ENCODE measurements at places on chromosomes 13 and 19.

DNA sequence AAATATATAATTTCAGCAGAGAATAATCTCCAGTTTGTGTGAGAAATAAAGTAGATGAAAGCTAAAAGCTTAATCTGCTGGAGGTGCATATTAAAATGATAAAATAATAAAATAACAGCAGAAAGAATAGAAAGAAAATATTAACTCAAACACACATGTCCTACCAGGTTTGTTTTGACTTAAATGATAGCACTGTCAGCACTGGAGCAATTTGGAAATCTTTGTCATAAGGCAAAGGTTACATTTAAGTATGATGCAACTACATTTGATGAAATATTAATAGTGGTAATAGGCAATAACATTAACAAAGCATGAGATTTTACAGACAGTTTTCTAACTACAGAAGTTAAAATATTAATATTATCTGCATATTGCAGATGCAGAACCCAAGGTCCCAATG, 2380.1 kb downstream of the PCDH9 start:
- DNase-seq = no peak

GRCh38 chr13:45436332-45436731, 18.2 kb upstream of the SLC25A30 start:
- DNase-seq = no peak

DNA sequence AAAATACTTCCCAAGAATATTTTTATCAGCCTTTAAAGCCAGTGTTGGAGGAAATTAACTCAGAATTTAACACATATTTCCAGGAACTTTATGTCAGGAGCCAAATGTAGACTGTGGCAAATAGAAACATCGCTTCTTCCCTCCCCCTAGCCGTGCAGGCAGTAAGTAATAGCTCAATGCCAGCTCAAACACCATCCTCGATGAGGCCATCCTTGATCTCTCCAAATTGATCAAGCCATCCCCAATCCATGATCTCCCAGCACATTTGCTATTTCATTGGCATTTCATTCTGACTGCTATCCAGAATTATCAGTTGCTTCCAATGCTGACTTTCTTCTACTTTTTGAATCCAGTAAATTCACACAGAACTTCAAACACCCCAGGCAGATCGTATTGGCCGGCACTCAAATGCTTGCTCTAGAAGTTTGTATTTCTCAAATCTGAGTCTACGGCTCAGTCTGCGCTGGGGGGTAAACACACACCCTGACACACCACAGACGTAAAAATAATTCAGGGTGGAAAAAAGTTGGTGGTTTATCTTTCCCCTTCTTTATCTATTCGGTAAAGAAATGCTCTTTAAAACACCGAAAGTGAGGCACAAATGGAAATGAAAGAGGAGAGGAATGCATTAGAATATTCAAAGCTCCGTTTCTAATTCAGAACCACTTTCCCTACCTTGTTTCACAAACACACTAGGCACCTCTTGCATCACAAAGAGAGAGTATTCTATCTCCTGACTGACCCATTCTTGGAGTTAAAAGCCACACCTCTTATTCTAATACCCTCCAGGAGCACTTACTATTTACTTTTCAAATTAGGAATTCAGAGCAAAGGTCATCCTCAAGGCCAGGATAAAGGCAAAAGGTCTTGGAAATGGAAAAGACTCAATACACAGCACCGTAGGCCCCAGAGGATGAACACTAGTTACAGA, 991 bp downstream of the OBI1 start:
- no peak for DNase-seq

DNA sequence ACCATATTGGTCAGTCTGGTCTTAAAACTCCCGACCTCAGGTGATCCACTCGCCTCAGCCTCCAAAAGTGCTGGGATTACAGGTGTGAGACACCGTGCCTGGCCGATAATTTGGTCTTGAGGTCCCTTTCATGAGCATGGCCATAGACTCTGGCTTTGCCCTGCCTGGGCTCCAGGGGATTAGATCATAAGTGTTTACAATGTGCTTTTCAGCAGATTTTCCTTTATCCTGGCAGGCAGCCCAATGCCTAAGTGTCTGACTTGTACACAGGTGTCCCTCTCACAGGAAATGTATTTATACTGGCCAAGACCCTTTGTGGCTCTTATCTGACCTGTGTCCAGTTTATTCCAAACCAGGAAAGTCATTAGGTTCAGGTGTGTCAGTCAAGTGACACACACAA, 15.9 kb downstream of the BCAM start:
- no peak for DNase-seq

- DNase-seq = no peak
These were observed 45.6 kb upstream of the C13orf42 start for GRCh38 chr13:51156648-51157047.

- DNase-seq = no peak
These were observed 22.0 kb downstream of the SAE1 start for GRCh38 chr19:47152632-47153031.

DNA sequence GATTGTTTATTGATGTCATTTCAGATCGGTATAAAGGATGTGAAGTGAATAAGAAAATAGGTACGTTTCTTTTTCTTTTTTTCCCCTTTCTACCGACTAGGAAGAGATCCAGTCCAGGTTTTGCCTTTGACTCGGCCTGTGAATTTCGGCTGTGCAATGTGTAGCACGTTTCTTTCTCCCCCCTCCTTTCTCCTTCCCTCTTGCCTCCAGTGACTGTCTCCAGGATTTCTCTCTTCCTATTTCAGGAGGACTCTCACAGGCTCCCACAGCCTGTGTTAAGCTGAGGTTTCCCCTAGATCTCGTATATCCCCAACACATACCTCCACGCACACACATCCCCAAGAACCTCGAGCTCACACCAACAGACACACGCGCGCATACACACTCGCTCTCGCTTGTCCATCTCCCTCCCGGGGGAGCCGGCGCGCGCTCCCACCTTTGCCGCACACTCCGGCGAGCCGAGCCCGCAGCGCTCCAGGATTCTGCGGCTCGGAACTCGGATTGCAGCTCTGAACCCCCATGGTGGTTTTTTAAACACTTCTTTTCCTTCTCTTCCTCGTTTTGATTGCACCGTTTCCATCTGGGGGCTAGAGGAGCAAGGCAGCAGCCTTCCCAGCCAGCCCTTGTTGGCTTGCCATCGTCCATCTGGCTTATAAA, at the start of gene GPC6:
TSS of gene GPC6 (plus strand) at position 185 of the 657 bp plus-strand sequence.
- no peak for DNase-seq

- DNase-seq = no peak
These were observed 837 bp upstream of the CD209 start for GRCh38 chr19:7748171-7748570.

DNA sequence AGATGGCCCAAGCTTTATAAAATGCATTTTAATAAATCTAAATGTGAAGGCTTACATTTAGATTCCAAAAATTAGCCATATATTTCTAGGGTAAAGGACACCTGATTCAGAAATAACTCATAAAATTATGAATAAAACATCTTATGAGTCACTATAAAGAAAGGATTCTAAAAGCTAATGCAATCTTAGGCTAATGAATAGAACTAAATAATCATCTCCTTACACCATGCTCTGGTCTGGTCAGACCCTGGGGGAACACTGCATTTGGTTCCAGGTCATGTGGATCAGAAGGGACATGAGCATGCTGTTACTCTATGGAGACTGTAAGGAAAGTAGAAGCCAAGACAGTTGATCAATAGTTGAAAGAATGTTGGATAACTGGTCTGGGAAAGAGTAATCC, 370.4 kb downstream of the NDFIP2 start:
- no peak for DNase-seq

DNA sequence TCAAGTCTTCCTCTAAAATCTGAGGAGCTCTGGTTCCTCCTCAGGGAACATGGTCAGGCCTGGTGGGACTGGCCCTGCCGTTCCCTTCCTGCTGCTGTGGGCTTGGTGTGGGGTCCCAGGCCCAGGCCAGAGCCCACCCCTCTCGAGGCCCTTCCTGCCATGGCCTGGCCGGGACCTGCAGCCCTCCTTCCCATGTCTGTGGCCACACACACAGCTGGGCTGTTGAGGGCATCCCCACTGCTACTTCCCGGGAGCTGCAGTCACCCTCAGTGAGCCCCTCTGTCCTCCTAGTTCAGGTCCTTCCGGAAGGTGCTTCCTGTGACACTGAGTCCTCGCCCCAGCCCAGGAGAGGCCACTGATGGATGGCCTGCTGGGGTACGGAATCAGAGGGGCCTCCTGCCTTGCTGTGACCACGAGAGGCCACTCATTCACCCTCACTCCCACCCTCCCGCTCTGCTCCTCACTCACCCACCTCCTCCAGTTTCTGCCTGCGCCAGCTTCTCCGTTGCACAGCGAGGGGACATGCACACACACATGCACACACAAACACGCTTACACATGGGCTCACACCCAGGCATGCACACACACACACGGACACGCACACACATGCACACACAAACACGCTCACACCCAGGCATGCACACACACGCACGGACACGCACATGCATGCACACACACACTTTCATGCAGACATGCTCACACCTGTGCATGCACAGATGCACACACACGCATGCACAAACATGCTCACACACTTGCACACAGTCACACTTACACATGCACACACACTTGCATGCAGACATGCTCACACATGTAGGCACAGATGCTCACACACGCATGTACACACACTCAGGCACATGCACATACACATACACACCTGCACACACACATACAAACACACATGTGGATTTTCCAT, 7.3 kb upstream of the MCF2L start:
- DNase-seq = no peak

- DNase-seq = no peak
These were observed 110.7 kb downstream of the SLC7A1 start for GRCh38 chr13:29484796-29485195.

DNA sequence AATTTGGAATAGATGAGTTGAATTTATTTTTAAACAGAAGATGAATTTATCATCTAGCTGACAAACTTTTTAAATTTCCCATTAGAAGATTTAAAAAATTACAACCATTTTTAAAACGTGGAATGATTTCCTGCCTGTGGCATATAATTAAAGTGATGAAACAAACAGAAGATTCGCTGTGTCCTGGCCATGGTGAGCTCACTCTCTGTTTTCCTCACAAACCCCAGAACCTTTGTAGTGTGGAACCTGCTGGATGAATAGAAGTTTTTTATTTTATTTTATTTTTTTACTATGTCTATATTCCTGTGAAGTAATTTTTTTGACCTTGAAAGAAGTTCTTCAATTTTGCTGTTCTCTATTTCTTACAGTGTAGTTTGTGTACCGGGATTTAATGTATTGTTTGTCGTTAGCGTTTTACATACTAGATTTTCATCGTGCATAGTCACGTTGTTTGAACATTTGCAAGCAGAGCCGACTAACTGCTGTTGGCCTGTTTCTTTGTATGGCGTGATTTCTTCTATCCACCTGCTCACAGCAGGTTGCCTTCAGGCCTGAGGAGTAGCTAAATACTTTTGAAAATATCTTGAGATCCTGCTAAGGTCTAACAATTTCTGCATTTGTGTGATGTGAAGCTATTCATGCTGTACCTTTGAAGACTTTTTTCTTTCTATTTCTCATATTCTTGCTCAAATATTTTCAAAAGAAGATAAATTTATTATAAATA, 149.2 kb downstream of the GGACT start:
- no peak for DNase-seq

DNA sequence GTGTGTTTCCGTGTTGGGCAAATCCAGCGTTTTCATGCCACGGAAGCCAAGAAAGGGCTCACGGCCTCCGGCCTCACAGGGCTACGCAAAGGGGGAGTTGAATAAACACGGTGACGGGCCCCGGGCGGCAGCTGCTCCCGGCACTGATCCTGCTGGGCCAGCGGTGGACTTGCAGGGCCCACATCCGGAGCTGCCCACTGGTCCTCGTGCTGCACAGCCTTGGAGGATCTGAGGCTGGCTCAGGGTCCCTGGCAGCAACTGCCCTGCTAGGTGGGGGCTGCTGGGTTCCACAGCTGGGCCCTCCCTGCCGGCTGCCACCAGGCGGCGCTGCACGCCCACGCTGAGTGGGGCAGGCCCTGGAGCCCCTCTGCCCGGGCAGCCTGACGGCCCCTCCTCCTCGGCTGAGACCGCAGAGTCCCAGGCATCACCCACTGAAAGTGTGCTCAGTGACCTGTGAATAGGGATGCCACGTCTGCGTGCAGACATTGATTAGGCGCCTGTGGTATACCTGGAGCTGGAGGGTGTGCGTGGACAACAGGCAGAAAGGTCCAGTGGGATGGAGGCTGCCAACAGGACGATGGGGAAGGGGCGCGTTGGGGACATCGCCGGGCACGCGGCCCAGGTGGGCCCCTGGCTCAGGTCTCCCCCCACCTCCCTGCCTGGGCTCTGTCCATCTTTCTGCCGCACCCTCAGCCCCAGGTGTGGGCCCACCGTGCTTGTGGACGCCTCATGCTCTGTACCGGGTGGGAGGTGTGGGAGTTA, 5.3 kb upstream of the HCN2 start:
- no peak for DNase-seq

GRCh38 chr13:32984857-32985626, 31.2 kb upstream of the KL start:
- DNase-seq = no peak

GRCh38 chr19:33275933-33276619, 26.3 kb downstream of the CEBPA start:
- no peak for DNase-seq

GRCh38 chr19:46564701-46565100, 36.4 kb upstream of the CALM3 start:
- DNase-seq = no peak

GRCh38 chr13:113863524-113864272, at the start of gene GAS6:
Gene GAS6, minus strand, starts transcription at chr13:113864076. Its CDS starts 156 bp downstream, at chr13:113863920.
- no peak for DNase-seq

DNA sequence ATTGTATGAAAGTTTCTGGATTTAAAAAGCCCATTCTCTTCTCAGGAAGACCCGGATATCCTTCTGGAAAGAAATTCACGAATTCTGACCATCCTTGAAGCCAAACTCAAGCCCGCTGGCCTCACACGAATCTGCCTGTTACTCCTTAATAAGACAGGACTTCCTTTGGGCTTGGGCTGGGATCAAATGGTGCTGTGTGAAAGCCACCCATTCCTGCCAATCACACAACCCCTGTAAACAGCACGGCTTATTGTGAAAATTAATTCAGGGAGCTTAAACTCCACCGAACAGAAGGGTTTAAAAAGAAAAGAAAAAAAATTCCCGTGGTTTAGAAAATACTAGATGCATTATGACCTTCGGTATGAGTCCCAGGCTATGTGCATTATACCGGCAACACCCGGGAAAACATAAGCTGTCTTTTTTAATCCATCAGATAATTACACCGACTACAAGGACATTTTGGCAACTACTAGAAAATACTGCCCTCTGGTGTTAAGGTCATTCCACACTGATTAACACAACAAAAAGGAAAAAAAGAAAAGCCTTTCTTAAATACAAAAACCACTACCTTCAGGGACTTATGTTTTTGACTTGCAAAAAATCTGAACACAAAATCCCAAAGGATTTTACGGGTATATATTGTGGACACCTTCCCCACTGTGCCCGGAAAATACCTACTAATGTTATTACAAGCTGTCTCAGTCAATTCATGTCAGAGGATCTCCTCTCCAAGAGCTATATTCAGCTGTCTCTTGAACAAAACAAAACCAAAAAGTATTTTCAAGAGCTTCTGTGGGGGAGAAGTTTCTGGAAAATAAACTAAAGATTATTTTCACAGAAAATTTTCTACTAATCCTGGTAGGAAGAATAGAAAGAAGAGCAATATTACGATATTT, 76.0 kb upstream of the LSM14A start:
- no peak for DNase-seq

- no peak for DNase-seq
These were observed 155.6 kb downstream of the TM9SF2 start for GRCh38 chr13:99656844-99657381.
